Activated B cell treated with CpG ODN at 0.5 μM for 24 hours (primary cell): ENCODE measurements at places on chromosomes 2 and 18.

DNA sequence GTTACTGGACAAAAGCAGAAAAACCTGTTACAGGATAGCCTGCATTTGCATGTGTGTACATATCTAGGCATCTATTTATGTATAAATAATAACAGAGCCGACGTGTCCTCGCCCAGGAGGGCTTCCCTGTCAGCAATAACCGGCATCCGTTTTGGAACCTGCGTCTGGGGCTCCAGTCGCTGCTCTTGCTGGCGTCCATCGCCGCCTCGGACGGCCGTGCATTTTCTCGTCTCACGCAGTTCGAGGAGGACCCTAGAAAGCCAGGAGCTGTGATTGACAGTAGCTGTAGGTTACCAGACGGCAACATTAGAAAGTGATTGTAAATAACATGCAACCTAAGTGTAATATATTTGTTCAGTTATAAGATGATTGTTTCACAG is 132.6 kb downstream of the NFATC1 start:
- DNase-seq, result no peak

DNA sequence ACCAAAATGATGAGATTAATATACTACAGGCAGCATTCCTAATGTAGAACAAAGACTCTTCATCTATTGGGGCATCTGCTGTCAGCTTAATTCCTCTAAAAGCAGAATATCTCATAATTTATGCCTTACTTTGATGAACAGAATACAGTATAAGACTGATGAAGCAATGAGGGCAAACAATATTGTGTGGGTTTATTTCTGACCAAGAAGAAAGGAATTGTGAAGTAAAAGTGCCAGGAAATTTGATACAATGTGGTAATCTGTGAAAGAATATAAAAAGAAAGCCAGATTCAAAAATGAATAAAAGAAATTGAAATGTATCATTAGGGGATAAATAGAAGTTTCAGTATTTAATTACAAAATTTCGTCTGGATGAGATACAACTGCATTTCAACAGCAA is 78.8 kb upstream of the TTC21B start:
- DNase-seq, result no peak

- no peak for DNase-seq
Measured at GRCh38 chr2:70833246-70833645, 2.4 kb downstream of the CD207 start.

- no peak for DNase-seq
Measured at GRCh38 chr2:172305066-172305465, 122.3 kb upstream of the ITGA6 start.

GRCh38 chr2:109139002-109139401 is 10.0 kb downstream of the SH3RF3 start:
- DNase-seq, result no peak

DNA sequence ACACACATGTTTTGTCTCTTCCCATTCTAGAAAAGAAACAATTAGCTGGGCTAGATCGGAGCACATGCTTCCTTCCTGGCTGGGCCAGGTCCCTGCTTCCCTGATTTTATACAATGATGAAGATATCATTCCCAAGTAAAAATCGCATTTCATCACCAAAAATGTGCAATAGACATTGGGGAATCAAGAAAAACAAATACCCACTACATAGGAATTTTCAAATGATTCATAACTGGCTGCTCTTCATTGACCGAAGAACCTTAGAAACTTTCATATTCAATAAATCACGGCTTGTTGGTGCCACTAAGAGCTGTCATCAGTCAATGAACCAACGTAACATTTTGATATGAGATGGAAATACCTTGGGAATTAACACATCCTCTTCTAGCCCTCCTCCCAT is 373.6 kb upstream of the TRIB2 start:
- DNase-seq, result no peak

GRCh38 chr2:3736112-3736511 is 32.7 kb downstream of the DCDC2C start:
- DNase-seq, result no peak
